ENCODE measurements at places on chromosomes 2 and 18.
A peak's percentile ranks its signal among the peaks of the same experiment; 100 is the strongest.

GRCh38 chr2:134089454-134089853, 164.4 kb upstream of the MGAT5 start:
- no peak for DNase-seq

DNA sequence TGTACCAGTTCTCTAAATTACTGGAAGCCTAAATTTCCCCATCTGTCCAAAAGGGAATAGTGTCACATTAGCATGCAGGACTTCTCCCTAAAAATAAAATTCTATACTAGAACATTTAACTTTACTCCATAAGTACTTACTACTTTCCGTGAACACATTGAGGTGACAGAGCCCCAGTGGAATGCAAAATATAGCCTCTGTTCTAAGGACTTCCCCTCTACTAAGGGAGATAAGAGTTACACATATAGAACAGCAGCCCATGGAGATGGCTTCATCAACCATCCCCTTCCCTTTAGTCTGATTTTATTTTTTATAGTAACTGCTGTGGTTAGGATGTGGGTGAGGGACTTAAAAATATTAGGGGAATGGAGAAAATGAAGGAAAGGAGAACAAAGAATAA, 68.9 kb upstream of the STPG4 start:
- peak; percentile 63 for DNase-seq

DNA sequence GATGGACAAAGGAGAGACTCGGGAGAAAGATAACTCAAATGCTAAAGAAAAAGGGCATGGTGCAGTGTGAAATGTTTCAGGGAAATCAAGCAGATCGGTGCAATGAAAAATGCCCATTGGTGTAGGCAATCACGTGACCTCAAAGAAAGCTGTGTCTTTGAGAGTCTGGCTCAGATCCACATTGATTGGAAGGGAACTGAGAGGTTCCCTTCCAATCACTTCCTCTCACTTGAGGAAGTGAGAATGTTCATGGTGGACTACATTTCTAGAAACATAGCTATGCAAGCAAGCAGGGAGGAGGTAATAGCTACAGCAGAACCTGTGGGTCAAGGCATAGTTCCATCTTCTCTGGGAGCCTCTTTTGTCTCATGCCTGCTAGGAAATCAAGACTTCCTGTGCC, 187.4 kb downstream of the LPIN1 start:
- no peak for DNase-seq

GRCh38 chr2:204395539-204395938, 149.7 kb upstream of the PARD3B start:
- peak; percentile 8 for DNase-seq

DNA sequence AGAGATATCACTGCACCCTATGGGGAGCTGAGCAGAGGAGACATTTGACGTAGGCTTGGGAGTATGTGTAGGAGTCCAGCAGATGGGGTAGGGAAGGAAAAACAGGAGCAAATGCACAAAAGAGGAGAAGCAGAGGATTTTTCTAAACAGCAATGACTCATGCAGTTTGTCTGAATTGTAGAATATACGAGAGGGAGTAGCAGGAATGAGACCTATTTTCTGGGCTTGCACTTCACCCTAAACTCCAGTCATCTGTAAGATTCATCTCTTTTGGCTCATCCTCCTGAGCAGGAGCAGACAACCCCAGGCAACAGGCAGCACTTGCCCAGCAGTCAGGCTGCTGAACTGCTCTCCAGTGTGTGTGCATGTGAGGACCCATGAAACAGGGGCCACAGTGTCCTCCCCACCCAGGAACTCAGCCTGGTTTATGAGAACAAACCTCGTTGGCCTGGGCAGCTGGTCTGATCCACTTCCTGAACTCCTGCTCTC, 100.2 kb upstream of the CDC42EP3 start:
- DNase-seq: peak; percentile 80

DNA sequence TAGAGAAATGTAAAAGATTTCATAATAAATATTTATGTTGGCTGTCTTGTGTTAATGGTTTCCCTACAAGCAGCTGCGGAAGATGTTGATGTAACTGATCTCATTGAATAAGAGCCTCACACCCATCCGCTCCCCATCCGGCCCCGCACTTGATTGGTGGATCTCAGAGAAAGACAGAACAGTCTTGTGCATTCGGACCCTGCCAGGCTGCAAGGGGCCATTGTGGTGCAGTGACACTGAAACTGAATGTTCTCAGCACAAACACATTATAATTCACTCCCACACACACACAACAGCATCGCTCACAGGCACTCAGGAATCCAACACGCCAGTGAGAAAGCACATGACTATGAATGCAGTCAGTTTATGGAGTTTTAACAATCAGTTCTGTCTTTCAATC, 47.8 kb downstream of the PRELID3A start:
- DNase-seq: peak; percentile 4

- DNase-seq: no peak
Observed at GRCh38 chr18:50030146-50030545, 164.8 kb downstream of the MYO5B start.

- no peak for DNase-seq
Observed at GRCh38 chr18:63834471-63835113, 52.9 kb upstream of the SERPINB2 start.

- peak; percentile 5 for DNase-seq
Observed at GRCh38 chr18:59359576-59359952, 499 bp upstream of the LMAN1 start.

DNA sequence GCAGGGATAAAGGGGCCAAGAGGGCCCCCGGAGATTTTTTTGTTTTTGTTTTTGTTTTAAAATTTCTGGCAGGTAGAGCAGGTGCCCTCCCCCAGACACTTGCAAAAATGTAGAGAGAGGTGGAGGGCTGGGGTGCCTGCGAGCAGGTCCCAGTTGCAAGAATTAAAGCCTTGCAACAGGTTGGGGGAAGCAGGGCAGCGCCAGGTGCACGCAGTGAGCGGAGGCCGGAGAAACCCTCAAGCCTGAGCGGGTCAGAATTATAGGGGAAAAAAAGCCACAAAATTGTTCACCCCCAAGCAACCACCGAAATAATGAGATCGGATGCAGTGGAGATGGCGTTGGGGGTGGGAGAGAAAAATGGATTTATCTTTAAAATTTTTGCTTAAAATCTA, 527 bp downstream of the IGFBP5 start:
- DNase-seq: no peak

- no peak for DNase-seq
Observed at GRCh38 chr18:48974304-48975119, 23.7 kb upstream of the SMAD7 start.

- DNase-seq: no peak
Observed at GRCh38 chr2:85929096-85930050, 40.6 kb upstream of the ST3GAL5 start.

DNA sequence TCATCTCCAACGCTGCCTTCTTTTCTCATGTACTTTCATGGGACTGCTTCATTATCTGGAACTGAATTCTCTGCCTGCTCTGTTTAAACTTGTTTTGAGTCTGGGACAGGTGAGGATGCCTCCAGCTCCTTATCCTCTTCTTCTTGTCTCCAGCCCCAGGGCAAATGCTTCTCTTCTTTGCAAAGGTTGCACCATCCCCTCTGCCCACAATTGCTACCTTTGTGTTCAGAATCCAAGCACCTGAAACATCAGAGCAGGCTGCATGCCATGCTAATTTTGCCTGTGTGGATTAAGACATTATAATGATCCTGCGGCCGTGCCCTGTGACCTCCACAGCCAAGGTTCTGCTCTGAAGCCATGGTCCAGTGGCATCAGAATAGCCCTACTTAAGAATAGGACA, 309.5 kb downstream of the EPHA4 start:
- no peak for DNase-seq

DNA sequence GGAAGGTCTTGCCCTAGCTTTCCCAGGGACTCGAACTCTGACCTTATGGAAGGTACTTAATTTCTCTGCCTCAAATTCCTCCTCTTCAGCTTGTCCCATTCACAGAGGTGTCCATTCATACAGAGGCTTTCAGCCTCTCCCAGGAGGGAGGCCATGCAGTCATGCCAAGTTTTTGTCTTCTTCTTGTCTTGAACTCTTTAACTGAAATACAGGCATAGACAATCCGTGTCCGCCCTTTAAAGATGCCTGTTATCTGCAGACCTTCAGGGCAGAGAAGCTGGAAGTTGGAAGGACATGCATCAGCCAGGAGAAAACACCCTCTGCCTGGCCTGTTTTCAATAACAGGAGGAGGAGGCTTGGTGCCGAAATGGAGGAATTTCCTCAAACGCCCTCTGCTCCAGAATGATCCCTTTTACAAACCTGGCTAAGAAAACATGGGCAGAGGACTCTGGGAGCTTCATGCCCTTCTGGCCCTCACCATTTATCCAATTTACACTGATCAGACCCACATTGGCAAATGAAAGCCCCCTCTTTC, 308.3 kb downstream of the MYCN start:
- no peak for DNase-seq

- peak; percentile 81 for DNase-seq
Observed at GRCh38 chr18:25832001-25832604, 258.3 kb downstream of the SS18 start.

DNA sequence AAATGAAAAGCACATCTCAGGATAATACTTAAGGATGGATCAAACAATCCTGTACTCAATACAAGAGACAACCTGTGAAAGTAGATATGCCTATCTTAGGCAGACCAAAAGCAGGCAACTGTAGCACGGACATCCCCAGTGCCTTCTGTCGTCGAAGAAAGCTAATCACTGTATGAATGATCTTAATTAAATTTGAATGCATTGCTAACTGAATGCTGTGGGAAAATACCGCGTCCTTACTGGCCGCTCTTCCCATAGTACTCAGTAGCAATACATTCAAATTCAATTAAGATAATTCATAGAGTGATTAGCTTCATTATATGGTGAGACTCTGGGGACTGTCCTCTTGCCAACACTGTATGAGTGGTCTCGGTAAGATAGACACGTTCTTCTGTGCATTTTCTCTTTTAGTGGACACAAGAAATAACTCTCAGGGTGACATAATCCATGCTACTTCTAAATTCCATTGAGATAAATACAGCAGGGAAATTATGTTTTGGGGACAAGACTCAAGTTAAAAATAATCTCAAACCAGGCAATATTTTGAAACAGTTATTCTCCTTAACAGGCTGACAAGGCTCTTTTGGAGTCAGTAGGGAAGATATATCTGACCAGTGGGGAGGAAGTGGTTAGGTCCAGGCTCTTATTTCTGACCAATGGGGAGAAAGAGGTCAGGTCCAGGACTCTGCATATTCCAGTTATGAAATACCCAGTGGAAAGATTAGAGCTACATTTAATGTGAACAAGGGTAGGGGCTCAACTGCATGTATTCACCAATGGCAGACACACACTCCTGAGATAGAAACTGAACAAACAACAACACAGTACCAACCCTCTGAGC, 97.3 kb downstream of the DOCK10 start:
- no peak for DNase-seq
